ENCODE measurements at places on chromosomes 7 and 10. TPM values are rescaled to one million over a fixed set of nuclear protein-coding genes. Genes with fewer than 3 reads are reported as not detected.
A peak's percentile ranks its signal among the peaks of the same experiment; 100 is the strongest.

HTRA1 gene
- 68.1 TPM for total RNA-seq

POLR2J2 gene
- total RNA-seq = 1.7 TPM

NUB1 gene
- total RNA-seq = 37.1 TPM

ZNF467 gene
- 2.7 TPM for total RNA-seq

SKIDA1 gene
- total RNA-seq = 0.46 TPM

TMEM178B gene
- 0.07 TPM for total RNA-seq

DNA sequence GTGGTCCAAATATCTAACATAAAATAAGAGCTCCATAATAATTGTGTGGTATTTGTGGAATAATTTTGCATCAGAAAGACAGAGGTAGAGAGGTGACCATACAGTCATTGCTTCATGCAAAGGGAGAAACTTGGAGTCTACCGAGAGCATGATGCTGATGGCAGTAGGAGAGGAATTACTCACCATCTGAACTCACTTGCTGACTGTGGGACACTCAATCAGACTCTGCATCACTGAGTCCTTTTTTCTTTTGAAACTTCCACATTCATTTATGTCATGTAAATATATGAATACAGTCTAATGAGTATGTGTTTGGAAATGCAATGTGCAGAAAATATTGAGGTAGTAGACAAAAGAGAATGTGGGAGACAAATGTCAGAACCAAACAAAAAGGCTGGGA lies 933.8 kb downstream of the REEP3 start:
- DNase-seq = no peak

DNA sequence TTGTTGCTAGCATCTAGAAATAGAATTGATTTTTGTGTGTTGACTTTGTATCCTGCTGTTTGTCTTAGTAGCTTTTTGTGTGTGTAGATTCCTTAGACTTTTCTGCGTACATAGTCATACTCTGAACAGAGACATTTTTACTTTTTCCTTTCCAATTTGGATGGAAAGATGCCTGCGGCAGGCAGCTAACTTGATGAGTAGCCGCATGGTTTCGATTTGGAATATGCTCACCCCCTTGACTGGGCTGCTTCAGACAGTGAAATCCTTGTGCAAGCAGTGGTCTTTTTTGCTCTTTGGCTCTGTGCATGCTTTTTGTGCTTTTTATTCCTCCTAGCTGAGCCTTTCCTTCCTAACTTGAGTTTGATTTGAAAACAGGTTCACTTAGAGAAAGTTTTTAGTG lies 71.8 kb downstream of the HHEX start:
- no peak for DNase-seq

GRCh38 chr10:52129410-52130178 lies 184.5 kb upstream of the DKK1 start:
- DNase-seq = no peak

DNA sequence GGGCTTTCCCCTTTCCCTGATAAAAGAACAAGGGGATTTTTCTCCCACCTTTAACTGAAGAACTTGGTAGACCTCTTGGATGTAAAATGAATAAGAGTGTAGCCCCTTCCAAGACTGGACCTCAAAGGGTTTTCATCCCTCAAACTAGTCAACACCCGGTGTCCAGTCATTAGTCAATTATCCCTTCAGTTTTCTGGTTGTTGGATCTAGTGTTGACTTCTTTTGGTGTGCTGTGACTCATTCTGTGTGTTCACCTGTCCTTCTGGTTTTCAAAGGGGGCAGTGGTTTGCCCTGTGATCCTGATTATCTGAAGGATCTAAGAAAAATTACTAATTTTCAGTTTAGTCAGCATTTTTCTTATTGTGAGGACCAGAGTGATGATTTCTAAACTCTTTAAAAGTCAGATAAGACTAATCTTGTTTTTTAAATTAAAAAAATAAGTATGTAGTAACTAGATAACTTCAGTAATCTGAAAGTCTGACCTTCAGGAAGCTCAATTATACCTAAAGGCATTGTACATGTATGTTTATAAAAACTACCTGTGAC lies 583.5 kb downstream of the CNTNAP2 start:
- DNase-seq = no peak

DNA sequence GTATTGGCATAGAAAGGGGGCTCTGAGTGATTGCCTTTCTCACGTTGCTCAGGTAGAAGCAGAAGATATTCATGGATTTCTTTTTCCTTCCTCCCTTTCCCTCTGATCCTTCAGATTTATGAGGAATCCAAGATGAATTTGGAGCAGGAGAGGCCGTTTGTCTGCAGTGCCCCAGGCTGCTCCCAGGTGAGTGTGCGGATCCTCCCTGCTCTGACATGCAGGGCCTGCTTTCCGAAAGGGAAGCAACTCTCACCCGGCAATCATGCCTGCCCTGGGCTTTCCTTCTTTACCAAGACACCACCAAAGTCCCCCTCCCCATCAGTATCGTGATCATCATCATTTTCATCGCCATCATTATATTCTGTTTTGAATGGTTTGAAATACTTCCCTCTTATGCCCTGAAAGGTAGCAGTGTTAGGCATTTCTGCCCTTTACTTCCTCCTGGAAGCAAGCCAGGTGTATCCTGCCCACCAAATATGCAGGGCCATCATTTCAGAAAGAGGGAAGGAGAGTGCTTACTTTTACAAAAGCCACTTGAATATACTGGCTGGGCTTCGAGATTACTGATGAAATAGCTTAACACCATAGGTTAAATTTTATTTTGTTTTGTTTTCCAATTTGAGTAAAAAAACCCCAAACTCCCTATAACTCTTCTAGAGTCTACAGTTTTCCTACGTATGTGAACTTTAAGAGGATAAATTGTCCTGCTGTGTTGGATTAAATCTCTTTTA lies 75.9 kb downstream of the CREB5 start:
- no peak for DNase-seq

- DNase-seq = no peak
These were observed 22.5 kb upstream of the NEUROD6 start for GRCh38 chr7:31363051-31363450.

DNA sequence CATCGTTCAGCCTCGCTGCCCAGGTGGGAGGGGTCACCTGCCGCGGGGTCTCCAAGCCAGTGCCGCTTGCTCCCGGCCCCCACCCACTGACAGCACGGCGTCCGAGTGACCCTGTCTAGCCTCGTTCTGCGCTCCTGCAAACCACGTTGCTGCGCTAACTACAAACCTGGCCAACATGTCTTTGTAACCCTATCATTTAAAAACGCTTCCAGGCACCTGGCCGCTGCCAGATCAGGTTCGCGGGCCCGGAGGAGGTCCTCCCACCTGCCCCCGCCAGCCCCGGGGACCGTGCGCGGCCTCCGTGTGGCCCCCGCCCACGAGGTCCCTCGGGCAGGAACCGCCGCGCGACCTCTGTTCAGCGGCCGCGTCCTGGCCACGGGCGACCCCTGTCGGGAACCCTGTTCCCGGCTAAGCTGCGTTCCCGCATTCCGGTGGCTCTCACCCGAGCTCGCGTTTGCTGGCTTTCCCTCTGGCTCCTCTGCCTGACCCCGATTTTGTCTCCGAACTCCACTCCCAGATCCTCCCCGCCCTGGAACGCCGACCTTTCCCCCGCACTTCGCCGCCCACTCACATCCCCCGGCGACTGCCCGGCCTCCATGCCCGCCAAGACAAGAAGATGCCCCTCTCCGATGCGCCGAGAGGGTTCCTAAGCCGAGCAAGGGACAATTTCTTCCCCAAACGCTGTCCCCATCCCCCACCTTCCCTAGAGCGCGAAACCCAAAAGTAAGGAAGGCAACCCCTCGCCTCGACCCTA lies 2.4 kb downstream of the SFMBT2 start:
- DNase-seq = no peak

GRCh38 chr7:55105952-55106351 lies 87.1 kb downstream of the EGFR start:
- no peak for DNase-seq

DNA sequence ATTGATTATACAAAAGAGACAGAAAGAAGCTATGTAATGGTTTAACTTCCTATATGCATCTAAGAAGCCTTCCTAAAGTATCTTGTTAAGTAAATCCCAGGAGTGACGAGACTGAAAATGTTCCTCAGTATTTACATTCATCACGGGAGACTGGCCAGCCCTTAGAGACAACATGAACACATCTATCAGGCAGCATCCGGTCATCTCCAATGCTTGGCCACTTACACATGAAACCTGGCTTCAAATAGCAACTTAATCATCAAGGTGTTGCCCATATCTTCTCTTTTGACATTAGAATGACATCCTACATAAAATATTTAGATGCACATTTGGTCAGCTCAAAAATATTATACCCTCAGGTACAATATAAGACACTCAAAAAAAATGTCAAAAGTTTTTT lies 33.8 kb downstream of the ERCC6 start:
- DNase-seq = no peak

- DNase-seq = no peak
These were observed 72.0 kb upstream of the ZMIZ1 start for GRCh38 chr10:78996792-78997129.

GRCh38 chr7:27160546-27161213 lies 4.2 kb upstream of the HOXA7 start:
- DNase-seq = peak; percentile 57

DNA sequence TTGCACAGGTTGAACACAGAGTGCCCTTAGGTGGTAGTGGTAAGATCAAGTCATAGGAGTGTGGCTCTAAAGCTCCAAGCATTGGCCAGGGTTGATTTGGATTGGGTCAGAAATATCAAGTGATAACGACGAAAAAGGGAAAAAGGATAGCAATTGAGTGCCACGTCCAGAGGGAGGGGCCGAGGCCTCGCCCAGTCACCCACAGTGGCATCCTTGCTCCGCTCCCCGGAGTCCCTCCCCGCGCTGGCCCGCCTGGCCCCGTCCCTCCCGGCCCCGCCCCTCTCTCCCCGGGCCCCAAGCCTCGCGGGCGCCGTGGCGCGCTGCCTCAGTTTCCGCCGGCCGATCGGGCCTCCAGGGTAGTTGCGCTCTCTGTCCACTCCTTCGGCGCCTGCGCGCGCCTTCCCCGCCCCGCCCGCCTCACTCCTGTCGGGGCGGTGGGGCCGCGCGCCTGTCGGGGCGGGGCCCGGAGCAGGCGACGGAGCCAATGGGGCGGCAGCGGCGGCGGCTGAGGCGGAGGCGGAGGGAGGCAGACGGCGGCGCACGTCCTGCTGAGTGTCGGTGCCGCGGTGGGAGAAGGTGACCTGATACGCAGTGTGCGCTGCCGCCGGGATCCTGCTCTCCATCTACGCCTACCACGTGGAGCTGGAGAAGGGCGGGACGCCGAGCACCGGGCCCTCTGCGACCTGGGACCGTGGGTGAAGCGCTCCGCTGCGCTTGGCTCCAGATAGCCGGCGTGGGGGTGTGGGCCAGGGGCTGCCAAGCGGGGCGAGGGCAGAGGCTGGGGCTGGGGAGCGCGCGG lies 209.1 kb upstream of the ZNF722 start:
- no peak for DNase-seq

GRCh38 chr7:44867073-44867995 lies 18.0 kb downstream of the PURB start:
- peak; percentile 49 for DNase-seq

GRCh38 chr7:52961084-52961483 lies 74.3 kb upstream of the POM121L12 start:
- no peak for DNase-seq

DNA sequence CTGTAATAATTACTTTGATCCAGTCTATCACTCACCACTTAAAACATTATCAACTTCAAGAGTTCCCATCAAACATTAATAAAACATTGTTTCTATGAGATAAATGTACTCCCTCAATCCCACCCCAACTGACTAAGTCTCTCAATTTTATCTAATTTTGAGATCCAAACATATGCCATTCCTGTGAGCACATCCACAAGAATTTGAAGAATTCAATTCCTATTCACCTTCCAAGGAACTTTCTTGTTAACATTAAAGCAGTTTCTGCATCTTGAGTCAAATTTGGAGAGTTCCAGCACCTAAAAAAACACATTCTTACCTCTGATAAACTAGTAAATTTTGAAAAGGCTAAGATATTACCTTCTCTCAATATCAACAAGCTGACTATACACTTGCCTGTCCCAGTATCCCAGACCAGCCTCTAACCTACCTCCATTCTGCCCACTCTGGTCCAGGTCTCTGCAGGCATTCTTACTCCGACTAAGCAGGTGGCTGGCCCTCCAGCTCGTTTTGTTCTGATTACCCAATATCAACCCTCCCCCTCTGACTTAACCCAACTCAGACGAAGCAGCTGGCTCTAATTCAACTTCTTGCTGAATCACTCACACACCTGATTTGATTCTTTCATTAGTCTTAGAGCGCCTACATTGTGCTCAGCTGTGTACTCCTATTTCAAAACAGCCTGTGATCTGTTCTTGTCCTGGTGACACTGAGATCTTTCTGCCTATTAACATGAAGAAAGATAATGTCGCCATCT lies 275.2 kb downstream of the IPMK start:
- no peak for DNase-seq

Measured in pulmonary artery endothelial cell (primary cell).